ENCODE measurements at places on chromosomes 7 and 10.
A peak's percentile ranks its signal among the peaks of the same experiment; 100 is the strongest.

DNA sequence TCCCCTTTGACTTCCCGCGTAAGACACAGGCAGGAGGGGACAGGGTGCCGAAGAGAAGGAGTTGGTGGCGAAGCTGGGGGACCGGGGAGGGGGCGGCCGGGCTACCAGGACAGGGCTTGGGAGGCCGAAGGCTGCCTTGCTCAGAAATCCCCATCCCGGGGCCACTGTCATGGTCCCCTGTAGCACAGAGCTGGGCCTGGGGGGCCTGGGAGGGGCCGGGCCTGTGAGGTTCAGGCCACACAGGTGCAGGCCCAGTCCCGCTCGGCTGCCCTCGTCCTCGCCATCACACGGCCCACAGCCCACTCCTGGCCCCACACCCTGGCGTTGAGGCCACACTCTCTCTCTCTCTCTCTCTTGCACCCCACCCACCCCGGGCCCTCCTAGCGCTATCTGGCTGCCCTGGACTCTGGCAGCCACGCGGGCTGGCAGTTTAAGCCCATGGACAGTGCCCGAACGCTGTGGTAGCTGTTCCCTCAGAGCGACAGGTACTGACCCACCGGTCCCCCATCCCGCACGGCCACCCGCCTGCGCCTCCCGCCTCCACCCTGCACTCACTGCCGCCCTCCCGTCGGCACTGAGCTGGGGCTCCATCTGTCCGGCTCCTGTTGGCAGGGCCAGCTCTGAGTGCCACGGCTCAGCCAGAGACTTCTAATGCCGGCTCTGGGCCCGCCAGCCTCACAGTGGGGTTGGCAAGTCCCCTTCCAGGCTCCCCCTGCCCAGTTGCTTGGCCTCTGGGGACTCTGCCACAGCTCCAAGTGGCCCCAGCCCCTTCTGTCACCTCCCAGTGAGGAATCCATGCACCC, 28.0 kb downstream of the TTYH3 start:
- DNase-seq, result no peak

DNA sequence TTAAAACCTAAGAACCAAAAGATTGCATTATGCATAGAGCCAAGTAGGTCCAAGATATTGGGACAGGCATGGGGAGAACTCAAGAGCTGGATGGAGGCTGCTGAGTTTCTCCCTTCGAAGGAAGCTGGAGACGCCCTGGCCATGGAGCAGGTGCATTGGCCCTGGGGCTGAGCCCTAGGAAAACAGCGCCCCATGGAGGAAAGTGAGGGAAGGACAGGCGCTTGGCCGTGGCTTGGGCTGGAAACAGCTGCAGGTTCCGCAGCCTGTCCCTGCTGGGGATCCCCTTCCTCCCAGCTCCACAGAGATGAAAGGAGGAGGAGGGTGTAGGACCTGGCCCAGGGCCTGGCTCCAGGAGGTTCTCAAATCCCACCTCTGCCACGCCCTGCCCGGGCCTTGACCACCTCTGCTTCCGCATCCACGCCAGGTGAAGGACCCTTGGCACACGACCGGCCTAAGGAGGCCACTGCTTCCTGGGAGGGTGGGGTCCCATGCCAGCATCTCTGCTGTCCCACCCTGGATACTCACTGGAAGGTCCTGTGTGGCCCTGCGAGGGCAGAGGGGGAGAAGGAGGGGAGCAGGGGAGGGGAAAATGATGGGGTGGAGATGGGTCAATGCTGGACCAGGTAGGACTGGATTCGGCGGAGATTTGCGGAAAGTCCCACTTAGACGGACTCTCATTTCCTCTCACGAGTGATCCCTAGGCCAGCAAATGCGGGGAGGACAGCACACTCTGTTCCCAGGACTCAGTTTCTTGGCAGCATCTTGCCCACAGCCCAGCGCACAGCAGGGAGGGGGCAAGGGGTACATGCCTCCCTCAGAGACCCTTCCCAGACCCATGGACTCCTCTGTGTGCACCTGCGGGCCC, 258.6 kb upstream of the TCERG1L start:
- DNase-seq, result no peak

GRCh38 chr7:90655566-90655965, 59.4 kb downstream of the CDK14 start:
- no peak for DNase-seq

DNA sequence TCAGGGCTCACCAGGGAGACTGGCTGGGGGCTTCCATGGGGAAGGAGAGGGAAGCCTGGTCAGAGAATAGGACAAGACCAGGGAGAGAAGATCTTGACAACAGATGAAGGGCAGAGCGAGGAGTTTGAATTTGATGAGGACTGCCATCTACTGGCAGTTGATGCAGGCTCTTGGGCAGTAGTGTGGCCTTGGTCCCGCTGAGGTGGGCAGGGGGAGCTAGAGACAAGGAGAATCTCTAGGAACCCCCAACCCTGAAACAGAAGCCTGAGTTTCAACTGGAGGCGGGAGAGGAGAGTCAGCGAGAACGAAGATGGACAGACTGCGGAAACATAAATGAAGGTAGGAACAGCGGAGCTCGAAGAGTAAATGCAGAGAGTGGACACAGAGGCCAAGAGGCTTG, 81.0 kb downstream of the PPP1R3C start:
- DNase-seq, result no peak

GRCh38 chr7:5375925-5376324, 47.7 kb downstream of the TNRC18 start:
- DNase-seq, result no peak

DNA sequence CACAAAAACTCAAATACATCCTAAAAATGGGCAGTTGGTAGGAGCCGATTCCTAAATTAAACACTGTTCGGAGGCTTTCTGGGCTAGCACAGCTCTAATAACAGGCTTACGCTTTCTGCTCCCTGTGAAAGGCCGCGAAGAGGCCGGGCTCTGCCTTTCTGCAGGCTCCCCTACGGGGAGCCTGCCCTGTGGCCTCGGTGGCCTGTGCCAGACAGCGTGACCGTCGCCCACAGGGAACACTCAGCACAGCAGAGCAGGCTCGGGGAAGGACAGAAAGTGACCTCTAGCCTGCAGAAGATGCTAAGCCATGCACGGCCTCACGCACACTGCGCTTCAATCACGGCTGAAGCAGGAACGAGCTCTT, 64.2 kb downstream of the DIP2C start:
- DNase-seq, result no peak

DNA sequence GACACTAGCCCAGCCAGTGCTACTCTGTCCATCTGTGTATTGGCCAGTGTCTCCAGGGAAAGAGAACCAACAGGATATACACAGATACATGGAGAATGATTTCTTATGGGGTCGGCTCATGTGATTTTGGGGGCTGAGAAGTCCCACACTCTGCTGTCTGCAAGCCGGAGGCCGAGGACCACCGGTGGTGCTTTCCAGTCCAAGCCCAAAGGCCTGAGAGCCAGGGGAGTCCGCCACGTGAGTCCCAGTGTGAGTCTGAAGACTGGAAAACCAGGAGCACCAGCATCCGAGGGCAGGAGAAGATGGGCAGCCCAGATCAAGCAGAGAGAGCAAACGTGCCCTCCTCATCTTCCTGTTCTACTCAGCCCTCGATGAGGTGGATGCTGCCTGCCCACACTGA, 71.5 kb downstream of the C10orf143 start:
- DNase-seq, result no peak

GRCh38 chr7:42217053-42217452, 20.0 kb downstream of the GLI3 start:
- DNase-seq, result no peak

DNA sequence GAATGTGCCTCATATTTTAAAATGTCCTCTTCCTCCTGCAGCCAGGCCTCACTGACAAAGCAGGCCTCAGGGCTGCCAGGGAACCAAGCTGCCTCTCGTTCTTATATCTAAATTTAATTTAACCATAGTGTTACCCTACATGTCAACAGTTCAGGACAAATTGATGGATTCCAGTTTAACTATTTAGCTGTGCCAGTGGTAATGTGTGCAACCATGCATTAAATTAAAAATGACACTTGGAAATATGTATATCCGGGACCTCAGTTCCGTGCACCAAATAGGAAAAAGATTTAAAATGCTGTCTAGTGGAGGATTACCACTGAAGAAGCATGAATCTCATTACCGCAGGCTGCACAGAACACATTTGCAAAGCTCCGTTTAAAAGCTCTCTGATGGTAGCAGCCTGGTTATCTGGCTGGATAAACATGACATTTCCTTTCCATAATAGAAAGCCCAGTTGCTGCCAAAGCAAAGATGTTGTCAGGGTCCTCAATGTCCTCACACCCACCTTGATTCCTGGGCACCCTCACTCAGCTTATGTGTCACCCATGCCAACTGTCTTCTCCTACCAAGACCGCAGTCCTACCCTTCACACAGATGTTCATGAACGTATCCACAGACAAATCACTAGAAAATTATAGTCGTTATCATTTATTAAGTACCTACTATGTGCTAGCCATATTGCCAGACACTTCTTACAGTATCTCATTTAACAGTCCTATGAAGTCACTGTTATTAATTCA, 73.3 kb upstream of the FRMD4A start:
- DNase-seq, result no peak

DNA sequence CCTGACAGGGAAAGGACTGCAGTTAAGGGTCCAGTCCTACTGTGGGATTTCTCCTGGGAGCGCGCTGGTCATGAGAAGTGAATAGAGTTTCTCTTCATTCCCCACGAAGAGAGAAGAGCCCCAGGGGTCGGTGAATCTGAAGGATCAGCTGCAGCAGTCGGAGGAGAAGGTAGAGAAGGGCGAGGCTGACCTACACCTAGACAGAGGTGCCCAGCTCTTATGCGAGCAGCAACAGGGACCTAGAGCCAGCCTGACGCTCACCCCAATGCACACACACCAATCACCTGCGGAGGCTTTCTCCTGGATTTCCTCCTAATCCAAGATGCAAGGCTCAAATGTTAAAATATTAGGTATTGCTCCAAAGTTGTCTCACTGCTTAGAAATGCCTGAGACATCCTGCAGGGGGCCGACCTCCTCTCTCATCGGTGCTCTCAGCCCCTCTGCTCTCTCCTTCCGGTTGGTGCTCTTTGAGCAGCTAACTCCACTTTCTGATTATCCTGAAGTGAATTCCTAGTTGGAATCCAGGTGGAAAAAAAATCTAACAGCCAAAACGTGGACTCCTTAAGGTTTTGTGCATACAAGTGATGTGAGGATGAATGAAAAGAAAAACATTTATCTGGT, 176.4 kb downstream of the AHR start:
- DNase-seq, result no peak

DNA sequence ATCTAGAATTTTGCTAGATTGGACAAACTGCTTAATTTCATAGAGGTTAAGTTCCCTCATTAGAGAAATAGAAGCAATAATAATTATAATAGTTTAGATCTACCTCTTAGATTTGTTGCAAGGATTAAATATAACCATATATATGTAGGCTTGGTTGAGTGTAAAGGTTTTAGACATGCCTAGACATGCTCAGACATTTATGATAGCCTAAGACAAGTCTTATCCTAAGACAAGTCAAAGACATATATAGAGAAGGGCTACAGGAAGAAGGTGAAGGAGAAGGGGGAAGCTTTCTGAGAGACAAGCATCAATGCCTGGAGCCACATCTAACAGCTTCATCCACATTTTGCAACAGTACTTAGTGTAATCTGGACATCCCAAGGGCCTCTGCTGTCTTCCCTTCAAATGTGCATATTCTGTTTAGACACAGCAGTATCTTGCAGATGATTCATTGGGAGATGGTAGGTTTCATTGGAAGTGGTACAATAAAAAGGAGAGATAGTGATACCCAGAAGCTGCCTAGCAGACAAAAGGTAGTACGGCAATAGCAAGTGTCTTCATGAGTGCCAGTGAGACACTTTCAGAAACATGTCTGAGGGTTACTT, 146.5 kb downstream of the HGF start:
- no peak for DNase-seq

GRCh38 chr7:122304319-122304975, at the start of gene FEZF1:
FEZF1 (minus strand) TSS chr7:122304750; CDS start chr7:122304437, 313 bp downstream.
- DNase-seq, result peak; percentile 57

GRCh38 chr7:121041516-121042148, 53.1 kb downstream of the CPED1 start:
- peak; percentile 46 for DNase-seq

- no peak for DNase-seq
Measured at GRCh38 chr7:7434329-7434728, 101.3 kb downstream of the COL28A1 start.

GRCh38 chr7:102985176-102985783, 72.5 kb downstream of the LRRC17 start:
- DNase-seq, result no peak

DNA sequence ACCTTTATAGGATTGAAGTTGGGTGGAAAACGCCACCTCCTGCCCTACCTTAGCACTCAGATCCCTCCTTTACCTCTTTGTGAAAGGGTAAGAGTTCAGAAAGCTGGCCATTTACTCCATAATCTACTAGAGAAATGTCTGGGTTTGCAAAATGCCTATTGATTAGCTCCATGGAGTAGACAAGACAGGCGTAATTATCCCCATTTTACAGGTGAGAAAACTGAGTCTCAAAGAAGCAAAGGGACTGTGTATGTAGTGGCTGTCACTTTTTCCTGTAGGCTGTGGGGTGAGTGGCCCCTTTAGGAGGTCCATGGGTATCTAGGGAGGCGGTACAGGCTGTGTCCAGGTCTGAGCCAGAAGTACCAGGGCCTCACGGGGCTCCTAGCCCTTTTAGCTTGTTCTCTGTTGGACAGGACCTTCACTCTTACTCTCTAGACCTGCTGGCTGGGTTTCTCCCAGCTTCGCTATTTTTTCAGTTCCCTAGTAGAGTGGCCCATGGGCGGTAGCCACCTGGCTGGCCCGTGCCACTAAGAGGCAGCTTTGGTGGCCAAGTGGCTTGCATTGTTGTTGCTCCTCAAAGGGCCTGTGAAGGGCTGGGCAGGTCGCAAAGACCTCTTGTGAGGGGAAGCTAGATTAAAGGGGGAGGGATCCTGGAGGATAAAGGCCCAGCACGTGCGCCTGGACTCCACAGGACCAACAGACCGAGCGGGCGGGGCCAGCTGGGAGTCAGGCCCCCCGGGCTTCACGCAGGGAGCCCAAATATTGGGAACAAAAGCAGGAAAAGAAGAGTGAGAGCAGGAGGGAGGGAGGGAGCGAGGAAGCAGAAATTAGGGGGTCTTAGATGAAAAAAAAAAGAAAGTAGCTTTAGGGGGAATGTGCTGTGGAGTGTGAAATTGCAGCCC, 4.7 kb upstream of the PAX2 start:
- DNase-seq, result no peak

DNA sequence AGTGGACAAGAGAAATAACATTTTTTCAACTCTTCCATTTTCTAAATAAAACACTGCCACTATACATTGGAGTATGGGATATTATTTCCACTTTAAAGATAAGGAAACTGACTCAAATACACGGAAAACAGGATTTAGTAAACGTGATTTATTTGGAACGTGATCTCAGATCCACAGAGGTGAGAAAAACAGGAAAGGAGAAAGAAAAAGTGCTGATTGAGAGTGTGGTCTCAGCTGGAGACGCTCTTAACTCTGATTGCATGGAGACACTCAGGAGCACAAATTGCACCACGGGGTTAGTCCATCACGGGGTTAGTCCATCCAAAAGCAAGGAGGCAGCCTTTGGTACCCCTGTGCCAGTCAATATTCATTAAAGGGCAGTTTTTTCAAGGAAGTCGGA, 142.5 kb downstream of the GNAT3 start:
- no peak for DNase-seq

GRCh38 chr10:18463673-18464211, 187.6 kb downstream of the NSUN6 start:
- DNase-seq, result no peak

Measured in NCI-H524 (cell line).